ENCODE measurements at places on chromosomes 11 and 22.
A peak's percentile ranks its signal among the peaks of the same experiment; 100 is the strongest.

GRCh38 chr11:17864478-17864941, 129.9 kb downstream of the KCNC1 start:
- DNase-seq = peak; percentile 12

GRCh38 chr11:4049006-4049405, 45.6 kb upstream of the RRM1 start:
- no peak for DNase-seq

GRCh38 chr11:59416613-59417012, 9.6 kb downstream of the OR5A2 start:
- DNase-seq = no peak

GRCh38 chr11:80327956-80328614, 887.3 kb upstream of the TENM4 start:
- DNase-seq = no peak

DNA sequence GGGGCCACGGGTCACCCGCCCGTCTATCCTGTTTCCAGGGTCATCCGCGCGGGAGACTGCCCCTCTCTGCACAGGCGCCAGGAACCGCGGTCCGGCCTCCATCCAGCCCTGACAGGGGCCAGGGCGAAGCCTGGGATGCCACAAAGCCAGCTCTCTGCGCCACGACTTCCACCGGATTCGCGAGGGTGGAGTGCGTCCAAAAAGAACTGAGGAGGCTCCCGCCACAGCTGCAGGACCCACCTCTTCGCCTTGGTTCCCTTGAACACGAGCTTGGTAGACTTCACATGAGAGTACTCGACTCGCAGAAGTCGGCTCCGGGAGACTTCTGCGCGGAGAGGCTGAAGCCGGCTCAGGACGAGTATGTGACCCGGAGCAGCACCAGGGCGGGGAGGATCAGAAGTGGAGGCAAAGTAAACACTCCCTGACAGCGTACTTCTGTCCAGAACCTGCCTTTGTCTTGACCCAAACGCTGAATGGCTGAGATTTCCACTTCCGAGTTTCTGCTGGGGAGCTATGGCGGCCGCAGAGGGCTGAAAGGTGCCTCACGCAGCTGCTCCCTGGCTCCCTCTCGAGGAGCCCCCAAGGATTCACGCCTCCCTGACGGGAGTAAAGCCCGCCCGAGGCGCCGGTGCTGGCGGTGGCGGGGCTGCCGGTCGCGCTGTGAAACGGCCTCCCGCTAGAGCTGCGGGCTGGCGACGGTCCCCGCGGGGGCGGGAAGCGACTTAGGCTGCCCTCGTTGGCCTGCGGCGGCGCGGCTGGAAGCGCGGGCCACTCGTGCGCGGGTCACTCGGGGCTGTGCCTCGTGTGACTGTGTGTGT, 4566.7 kb upstream of the OR11H1 start:
- no peak for DNase-seq

DNA sequence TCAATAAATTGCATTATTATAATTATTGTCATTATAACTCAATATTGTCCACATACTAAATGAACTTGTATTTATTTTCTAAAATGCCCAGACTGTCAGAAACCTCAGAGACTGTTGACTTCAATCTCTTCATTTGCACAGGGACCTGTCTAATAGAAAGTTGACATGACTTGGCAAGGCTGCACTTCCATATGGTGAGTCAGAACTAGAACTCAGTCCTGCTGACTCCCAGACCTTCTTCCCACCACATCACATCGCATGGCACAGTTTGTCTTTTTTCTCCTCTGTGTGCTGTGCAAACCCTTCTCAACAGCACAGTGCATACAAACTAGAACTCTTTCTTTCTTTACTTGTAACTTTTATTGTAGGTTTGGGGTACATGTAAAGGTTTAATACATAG, 215.1 kb upstream of the BLID start:
- no peak for DNase-seq

GRCh38 chr22:50507421-50507990, at the start of gene LMF2:
TSS of gene LMF2 (minus strand) at chr22:50507702. CDS start at chr22:50507675, 27 bp downstream.
- DNase-seq = no peak

GRCh38 chr11:67436459-67437081, 912 bp downstream of the PTPRCAP start:
- DNase-seq = no peak

- no peak for DNase-seq
Observed at GRCh38 chr11:44726283-44727113, at the start of gene TSPAN18. TSS of gene TSPAN18 (plus strand) at chr11:44726962. CDS start at chr11:44906417, 179,455 bp downstream.

DNA sequence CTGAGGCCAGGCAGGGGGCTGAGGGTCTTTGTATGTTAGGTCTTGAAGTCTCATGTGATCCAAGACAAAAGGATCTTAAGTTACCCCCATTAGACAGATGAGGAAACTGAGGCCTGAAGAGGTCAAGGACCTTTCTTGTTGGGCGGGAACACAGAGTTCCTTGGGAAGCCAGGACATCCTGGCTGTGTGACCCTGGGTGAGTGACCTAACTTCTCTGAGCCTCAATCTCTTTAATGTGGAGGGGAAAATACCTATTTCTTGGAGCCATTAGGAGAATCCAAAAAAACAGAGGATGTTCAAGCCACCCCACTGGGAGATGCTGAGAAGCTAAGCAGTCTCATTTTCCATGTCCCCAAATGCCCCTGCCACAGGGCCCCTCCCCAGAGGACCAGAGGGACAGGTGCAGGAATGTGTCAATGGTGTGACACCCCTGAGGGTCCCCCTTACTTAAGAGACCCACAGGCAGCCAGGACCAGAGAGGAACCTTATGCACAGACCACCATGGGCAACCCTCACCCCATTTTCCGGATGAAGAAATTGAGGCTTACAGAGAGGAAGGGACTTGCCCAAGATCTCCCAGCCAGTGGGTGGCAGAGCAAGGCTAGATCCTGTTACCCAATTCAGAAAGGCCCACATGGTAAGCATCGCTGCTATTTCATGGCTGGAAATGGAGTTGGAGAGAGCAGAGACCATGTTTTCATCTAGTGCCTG, 8.0 kb downstream of the RAC2 start:
- DNase-seq = no peak

- no peak for DNase-seq
Observed at GRCh38 chr11:77467993-77468392, 5.9 kb downstream of the PAK1 start.

GRCh38 chr11:81967242-81967641, 766.4 kb downstream of the FAM181B start:
- no peak for DNase-seq

GRCh38 chr11:70399681-70400112, 1.4 kb downstream of the CTTN start:
- peak; percentile 96 for DNase-seq

DNA sequence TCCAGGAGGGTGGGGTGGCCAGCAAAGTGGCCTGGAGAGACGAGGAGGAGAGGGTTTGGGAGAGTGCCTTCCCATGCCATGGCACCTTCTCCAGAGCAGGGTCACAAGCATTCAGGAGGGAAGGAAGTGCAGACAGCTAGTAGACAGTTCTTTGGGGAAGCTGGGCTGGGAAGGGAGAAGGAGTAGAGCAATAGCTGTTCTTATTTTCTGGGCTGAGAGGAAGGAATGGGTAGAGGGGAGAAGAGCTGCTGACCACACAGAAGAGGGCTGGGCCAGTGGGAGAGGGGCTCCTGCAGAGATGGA, 14.8 kb upstream of the PICK1 start:
- no peak for DNase-seq

GRCh38 chr22:12601870-12602779, 2925.9 kb upstream of the OR11H1 start:
- no peak for DNase-seq

GRCh38 chr22:46260038-46260437, 3.1 kb downstream of the PKDREJ start:
- DNase-seq = no peak

DNA sequence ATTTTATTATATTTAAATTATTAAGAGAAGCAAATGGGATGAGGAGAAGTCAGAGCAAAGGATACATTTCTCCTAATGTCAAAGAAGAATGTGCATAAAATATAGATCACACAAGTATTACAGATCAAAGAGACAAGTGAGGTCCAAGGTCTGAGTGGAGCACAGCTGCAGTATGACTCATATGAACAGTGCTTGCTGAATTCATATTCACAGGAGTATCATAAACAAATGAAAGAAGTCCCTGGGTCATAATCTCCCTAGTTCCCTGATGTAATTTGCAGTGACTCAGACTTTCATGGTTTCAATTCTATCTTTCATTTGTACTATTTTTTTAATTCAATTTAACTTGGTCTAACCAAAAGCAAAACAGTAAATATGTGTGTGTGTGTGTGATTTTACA, 499.0 kb upstream of the CCDC179 start:
- DNase-seq = peak; percentile 71

- DNase-seq = peak; percentile 32
Observed at GRCh38 chr11:61860054-61860903, 31.1 kb downstream of the FADS3 start.

- DNase-seq = no peak
Observed at GRCh38 chr22:37794376-37794775, 13.4 kb upstream of the GCAT start.

DNA sequence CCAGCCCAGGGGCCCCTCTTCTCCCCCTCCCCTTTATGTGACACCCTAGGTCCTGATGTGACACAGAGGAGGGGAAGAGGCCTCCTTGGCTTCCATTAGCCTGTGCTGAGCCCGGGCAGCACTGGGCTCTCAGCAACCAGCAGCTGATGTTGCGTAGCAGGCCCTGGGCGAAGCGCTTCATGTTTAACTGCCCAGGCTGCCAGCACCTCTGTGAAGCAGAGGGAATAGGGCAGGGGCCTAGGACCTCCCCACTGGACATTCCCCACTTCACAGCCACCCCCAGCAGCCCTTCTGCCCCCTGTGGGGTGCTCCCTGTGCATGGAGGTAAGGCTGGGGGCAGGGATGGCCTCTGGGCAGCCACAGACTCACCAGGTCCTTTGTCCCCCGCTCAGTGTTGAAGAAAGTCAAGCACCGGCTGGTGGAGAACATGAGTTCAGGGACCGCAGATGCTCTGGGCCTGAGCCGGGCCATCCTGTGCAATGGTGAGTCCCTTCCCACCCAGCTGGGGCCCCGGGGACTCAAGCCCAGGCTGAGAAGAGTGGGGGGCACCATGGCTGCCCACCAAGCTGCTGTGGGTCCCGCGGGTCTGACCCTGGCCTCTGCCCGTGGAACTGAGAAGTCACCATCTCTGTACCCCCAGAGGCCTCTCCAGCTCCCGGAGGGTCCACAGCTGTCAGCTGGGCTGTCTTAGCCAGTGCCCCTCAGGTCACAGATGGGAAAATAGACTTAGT, 11.6 kb downstream of the PICK1 start:
- DNase-seq = no peak

DNA sequence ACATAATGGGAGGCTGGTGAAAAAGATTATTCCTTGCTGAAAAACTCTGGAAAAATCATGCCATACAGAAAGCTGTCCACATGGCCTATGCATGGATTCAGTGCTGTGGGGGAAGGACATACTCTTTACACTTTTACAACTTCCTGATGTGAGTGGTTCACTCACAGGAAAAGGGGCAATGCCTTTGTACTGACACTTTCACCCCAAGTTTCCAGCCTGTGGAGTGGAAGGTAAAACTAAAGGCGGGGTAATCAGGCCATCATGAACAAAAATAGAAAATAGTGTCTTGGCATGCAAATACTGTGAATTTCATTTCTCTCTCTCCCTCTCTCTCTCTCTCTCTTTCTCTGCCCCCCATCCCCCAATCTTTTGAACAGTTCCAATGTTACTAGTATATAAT, 281.8 kb downstream of the ETS1 start:
- no peak for DNase-seq

- no peak for DNase-seq
Observed at GRCh38 chr22:36846271-36846670, 14.5 kb upstream of the NCF4 start.

DNA sequence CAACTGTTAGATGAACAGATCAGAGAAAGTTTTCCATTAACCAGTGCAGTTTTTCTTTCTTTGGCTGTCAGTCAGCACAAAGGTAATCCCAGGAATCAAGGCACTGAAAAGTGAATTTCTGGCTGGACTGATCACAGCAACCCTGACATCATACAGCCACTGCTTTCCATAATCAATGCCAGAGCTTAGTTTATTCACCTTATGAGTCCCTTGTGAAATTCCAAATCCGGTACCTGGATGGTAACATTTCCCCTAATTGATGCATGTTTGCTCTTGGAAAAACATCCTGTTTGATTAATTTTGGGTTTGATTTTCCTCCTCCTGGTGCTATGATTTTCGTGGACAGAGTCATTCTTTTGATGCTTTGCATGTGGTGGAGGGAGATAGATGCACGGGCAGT, 319.8 kb downstream of the INSC start:
- DNase-seq = no peak

DNA sequence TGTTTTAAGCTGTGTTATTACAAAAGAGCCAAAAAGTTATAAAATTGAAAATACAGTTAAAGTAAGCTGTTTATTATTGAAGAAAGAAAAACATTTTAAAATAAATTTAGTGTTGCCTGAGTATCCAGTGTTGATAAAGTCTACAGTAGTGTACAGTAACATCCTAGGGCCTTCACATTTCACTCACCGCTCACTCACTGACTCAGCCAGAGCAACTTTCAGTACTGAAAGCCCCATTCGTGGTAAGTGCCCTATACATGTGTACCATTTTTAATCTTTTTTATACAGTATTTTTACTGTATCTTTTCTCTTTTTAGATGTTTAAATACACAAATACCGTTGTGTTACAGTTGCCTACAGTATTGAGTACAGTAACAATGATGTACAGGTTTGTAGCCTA, 35.0 kb downstream of the POLD3 start:
- no peak for DNase-seq

DNA sequence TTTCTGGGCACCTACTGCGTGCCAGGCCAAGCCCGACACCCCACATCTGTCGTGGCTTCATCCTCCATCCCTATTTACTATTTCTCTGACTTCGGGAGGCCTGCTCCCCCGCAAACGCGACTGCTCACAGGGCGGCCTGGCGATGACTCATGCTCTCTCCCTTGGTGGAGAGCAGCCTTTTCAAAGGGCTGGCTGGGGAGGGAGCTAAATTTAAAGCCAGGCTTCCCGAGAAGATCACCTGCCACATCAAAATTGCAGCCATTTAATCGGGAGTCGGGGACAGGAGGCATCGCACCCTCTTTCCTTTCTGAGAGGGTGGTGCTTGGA, 24.9 kb upstream of the SHISAL1 start:
- no peak for DNase-seq

DNA sequence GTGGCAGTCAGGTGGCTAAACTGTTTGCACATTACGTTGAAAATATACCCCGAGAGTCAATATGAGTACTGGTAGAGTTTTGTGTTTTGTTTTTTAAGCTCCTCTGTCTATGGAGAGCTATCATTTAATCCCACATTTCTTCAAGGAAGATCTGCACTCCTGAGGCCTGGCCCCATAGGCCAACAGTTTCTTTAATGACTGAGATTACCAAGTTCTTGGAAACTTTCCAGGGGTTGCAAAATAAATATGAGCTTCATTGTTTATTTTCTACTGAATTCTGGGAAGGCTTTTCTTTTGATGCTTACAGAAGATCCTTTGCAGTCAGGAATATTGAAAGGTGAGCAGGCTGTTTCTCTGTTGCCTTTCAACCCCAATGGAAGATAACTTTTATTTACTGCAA, 452.0 kb downstream of the JRKL start:
- DNase-seq = no peak

DNA sequence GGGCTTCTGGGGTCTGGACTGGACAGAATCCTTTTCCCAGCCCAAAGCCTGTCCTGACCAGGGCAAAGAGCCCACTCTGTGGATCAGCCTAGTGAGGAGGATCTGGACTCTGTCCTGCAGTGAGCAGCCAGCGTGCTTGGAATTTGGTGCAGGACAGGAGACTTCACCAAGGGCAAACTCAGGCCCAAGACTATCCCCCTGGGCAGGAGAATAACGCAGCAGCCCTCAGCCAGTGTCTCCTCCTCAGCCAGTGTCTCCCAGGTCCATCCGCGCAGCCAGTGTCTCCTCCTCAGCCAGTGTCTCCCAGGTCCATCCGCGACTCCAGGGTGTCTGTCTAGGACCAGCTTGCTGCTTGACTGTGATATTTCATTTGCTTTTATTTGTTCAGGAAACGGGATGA, 1334.0 kb downstream of the TBC1D22A start:
- no peak for DNase-seq

Data from dermis blood vessel endothelial cell (primary cell).